ENCODE measurements at places on chromosomes 11 and 22.

DNA sequence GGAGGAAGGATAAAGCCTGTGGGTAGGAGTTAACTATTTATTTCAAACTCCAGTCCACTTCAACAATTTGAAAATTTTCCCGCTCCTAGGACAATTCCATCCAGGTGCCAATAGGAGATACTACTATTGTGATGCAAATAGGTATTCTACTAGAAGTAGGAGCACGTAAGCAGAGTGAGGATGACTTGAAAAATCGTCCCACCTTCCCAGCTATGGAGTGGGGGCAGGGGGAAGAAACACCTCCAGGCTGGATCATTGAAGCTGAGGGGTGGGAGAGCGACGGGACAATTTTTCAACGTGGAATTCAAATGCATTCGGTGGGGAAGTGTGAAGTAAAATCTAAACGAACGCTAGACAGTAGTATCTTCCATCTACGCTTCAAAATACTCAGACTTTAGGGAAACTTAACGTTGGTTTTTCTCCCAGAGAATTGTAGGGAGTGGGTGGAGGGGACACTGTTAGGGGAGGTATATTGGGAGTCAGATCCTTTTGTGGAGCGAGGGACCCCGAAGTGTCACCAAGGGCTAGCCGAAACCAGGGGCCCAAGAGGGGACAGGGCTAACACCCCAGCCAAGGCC lies 523 bp upstream of the ARHGAP42 start:
- DNase-seq: no peak

- no peak for DNase-seq
These were observed 1.1 kb upstream of the AP2A2 start for GRCh38 chr11:924406-925157.

DNA sequence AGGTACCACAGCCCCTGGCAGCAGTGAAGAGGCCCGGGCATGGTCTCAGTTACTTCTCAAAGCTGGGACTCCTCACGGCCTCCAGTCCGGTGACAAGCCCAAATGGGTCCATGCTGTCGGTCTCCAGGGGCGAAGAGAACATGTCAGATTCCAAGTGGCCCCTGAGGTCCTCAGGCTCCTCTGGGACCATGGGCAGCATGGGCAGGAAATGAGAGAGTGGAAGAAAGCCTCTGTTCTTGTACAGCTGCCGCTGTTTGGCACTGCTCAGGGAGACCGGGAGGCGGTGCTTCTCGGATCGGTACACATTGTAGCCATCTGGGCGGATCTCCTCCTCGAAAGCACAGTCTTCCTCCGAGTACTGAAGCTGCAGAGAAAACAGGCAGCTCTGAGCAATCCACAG lies 4.6 kb downstream of the FGF19 start:
- DNase-seq: no peak

DNA sequence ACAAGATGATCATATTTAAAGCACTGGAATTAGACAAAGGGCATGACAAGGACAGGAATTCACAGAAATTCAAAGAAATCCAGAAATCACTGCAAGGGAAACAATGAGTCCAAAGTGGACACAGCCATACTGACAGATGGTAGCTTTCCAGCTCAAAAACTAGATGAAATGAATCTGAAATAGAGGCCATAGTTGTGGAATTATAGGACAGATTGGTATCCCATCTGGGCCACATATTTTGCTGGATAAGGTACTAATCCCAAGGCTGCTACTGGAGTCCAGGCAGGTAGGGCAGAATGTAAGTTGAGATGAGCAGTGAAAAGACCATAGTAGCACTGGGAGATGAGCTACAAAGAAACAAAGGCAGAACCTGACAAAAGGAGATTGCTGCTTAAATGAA lies 258.3 kb upstream of the ANO3 start:
- no peak for DNase-seq

GRCh38 chr11:134055029-134055428 lies 13.8 kb upstream of the JAM3 start:
- DNase-seq: no peak

- no peak for DNase-seq
These were observed 109.7 kb upstream of the OR9Q1 start for GRCh38 chr11:57913715-57914704.

- DNase-seq: no peak
These were observed 9.0 kb downstream of the PKNOX2 start for GRCh38 chr11:125173556-125173955.

- no peak for DNase-seq
These were observed 5.8 kb downstream of the NRXN2 start for GRCh38 chr11:64717268-64717578.

GRCh38 chr11:69210310-69211035 lies 54.7 kb downstream of the SMIM38 start:
- DNase-seq: peak; percentile 17

- peak; percentile 16 for DNase-seq
These were observed 12.2 kb upstream of the OR52D1 start for GRCh38 chr11:5476186-5476819.

- no peak for DNase-seq
These were observed 77.5 kb upstream of the PHOX2A start for GRCh38 chr11:72321381-72321996.

DNA sequence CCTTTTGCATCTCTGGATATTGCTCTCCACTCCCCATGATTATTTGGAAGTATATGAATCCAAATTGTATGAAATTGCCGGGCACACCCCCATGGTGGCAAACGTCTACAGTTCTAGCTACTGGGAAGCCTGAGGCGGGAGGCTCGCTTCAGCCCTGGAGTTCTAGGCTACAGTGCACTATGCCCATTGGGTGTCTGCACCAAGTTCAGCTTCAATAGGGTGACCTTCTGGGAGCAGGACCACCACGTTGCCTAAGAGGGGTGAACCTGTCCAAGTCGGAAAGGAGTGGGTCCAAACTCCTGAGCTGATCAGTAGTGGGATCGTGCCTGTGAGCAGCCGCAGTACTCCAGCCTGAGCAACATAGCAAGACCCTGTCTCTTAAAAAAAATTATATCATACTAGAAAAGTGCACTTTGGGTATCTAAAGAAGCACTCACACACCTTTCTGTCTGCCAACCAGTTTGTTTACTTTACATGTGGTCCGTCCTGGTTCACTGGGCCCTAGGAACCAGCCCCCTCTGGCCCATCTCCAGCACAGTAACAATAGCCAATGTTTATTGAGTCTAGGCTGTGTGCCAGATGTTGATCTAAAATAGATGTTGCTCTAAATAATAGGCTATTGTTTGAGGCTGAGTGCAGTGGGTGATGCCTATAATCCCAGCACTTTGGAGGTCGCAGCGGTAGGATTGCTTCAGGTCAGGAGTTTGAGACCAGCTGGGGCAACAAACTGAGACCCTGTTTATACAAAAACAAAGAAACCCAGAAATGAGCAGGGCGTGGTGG lies 16.4 kb upstream of the KAT5 start:
- no peak for DNase-seq

- no peak for DNase-seq
These were observed 160.3 kb upstream of the TMEM45B start for GRCh38 chr11:129655247-129655832.

DNA sequence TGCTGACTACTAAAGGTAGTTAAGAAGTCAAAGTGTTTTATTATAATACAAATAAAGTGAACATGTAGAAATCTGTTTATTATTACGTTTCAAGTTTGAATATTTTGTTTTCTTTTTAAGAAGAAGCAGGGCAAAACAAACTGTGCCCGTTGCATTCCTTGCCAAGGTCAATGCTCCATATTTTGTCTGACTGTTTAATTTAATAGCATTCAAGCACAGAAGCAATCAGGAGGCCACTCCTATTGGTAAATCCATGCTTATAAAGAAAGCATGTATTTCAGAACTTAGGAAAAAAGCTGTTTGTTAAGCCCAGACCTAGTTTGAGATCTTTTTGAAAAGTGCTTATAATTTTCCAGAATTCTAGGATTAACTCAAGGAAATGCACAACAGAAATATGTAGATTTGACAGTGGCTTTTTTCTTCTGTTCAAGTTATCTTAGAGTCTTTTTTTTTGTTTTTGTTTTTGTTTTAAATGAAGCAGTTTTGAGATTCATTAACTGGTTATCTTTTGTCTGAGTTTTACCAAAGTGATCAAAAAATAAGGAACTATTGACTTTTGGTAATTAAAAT lies 51.7 kb downstream of the ARHGAP42 start:
- DNase-seq: no peak

- DNase-seq: no peak
These were observed 28.7 kb upstream of the WT1 start for GRCh38 chr11:32464078-32464477.

DNA sequence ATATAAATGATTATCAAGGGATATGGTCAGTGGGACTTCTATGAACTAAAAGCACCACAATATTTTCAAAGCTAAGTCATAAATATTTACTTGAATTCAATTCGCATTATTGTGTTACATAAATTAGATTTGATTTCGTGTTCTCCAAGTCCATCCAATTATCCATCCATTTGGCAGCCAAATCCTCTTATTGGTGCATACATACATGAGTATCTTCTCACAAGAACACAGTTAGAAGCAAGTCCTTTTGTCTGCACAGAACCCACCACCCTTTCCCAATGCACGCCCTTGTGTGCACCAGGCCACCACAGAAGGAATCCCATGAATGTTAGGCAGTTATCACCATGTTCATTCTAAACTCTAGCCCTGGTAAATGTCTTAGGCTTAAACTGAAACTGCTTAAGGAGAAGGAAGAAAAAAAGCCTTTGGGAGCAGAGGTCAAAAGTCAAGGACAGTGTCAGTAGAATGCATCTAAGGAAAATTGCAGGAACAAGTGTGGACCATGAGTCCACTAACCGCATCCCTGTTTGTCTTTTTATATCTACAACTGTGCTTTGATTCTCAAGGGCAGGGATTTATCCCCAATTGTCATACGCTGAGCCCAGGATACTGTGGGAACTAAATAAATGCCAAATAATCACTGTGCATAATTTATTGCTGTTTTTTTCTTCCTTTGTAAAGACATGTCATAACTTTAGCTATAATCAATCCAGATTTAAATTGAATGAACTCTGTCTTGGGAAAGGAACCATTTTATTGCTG lies 108.2 kb upstream of the DDI1 start:
- DNase-seq: no peak

DNA sequence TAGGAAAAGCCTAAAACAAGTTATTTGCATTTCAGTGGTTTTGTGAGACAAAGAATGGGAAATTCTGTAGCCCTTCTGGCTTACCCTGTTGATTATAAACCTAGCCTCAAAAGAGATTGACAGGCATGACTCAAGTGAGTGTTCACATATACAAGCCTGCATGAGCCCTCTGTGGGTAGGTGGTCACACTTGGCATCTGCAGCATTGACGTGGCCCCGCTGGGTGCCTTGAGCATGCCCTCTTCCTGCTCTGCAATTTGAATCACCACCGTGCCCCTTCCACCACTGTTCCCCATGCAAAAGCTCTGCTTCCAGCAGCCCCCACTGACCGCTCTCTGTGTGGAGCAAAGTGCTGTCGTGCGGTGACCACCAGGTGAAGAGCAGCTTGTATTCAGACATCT lies 21.0 kb upstream of the ADSL start:
- peak; percentile 65 for DNase-seq

DNA sequence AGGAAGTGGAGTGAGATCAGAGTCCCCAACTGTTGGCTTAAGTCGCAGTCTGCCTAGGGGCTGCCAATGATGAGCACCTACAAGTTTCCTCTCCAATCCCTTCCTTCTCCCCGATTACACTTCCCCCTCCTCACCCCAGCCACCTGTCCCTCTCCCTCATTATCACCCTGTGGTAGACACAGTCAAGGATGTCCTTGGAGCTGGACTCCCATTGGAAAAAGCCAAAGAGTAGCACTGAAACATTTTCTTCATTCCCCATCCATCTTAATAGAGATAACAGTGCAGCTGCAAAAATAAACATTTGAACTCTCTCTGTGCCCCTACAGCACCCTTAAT lies 146.2 kb downstream of the DBX1 start:
- no peak for DNase-seq

GRCh38 chr22:42509548-42509947 lies 10.0 kb downstream of the RRP7A start:
- no peak for DNase-seq

GRCh38 chr22:42613872-42614301 lies 796 bp downstream of the POLDIP3 start:
- DNase-seq: peak; percentile 27

GRCh38 chr11:118883368-118884071 lies at the start of gene CXCR5:
TSS of gene CXCR5 (plus strand) at chr11:118883892. CDS start at chr11:118883942, 50 bp downstream.
- DNase-seq: no peak
